ENCODE measurements at places on chromosomes 6 and 20. TPM values are rescaled to one million over a fixed set of nuclear protein-coding genes. Genes with fewer than 3 reads are reported as not detected.
A peak's percentile ranks its signal among the peaks of the same experiment; 100 is the strongest.

DNA sequence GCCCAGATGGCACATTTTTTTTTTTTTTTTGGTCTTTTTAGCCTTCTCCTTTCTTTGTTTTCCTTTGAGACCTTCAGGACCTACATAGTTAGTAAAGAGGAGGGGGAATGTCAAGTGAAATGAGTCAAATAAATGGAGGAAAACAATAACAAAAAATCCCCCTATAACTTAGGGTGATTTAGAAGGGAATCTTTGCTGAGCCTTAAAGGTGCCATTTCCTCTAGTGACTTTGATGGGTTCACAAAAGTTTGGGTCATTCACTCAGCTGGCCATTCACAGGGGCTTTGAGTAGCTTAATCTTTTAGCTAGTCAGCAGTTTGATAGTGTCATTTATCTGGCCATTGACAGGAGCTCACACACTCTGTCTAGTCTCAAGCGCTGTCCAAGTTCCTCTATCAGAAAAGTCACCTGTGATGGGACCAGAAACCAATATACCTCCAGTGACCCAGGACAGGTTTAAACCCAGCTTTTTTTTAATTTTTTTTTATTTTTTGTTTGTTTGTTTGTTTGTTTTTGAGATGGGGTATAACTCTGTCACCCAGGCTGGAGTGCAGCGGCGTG, 275.1 kb upstream of the PRDM1 start:
- DNase-seq: no peak

DNA sequence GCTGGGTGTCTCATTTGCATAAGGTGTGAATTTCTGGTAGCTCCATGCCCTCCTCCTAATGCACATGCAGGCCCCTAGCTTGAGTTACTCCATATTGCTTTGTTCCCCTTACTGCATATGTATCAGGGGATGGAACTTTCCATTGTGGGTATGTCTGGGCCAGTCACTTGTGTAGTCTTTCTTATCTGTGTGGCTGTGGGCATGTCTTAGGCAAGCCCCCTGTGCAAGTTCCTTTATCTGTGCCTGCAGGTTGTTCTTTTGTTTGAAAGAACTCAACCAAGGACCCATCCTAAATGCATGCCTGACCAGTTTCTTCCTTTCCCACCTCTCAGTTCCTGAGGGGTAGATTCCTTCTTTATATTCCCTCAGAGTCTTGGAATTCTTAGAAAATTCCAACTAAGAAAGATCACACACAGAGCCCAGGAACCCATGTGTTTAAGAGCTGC, 23.6 kb downstream of the MBOAT1 start:
- DNase-seq: no peak

- DNase-seq: no peak
These were observed 26.8 kb upstream of the TBX18 start for GRCh38 chr6:84791233-84791632.

DNA sequence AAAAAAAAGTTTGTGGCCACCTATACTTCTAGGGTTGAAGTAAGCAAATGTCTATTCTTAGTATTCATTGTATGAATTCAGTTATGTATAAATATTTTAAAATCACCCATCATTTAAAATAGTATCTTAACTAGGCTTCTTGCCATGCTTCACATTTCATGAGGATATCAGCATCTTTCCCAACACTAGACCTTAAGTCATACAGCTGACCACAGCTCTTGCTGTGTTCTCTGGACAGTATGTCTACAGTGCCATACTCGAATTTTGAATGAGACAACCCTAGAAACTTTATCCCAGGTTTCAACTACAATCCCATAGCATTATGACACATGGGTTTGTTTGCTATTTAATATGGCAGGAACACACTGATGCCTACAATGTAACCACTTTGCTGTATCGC, 5.2 kb downstream of the TXNDC5 start:
- no peak for DNase-seq

GRCh38 chr6:11705069-11705468, 73.5 kb downstream of the ADTRP start:
- no peak for DNase-seq

- DNase-seq: no peak
These were observed 39.0 kb upstream of the SLC22A1 start for GRCh38 chr6:160082627-160083026.

DNA sequence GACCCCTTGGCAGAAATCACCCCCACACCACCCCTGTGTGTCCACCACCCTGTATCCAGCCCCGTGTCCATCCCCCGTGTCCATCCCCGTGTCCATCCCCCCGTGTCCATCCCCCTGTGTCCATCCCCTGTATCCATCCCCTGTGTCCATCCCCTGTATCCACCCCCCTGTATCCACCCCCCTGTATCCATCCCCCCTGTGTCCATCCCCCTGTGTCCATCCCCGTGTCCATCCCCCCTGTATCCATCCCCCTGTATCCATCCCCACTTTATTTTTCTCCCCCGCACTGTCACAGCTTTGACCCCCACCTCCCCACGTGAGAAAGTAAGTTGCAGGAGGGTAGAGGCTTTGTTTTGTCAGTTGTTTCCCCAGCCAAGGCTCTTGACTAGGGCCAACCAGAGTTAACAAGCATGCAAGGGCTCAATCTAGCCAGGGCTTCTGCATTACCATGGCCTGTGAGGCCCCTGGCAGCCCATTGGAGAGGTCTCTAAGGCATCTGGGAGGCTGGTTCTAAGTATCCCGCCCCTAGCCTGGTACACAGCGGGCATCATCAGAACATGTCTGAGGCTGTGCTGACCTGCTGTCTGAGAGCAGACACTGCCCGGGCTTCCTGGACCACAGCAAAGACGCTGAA, 18.1 kb upstream of the SIRPA start:
- DNase-seq: peak; percentile 16

GRCh38 chr20:17369506-17369905, 142.7 kb downstream of the PCSK2 start:
- no peak for DNase-seq

DNA sequence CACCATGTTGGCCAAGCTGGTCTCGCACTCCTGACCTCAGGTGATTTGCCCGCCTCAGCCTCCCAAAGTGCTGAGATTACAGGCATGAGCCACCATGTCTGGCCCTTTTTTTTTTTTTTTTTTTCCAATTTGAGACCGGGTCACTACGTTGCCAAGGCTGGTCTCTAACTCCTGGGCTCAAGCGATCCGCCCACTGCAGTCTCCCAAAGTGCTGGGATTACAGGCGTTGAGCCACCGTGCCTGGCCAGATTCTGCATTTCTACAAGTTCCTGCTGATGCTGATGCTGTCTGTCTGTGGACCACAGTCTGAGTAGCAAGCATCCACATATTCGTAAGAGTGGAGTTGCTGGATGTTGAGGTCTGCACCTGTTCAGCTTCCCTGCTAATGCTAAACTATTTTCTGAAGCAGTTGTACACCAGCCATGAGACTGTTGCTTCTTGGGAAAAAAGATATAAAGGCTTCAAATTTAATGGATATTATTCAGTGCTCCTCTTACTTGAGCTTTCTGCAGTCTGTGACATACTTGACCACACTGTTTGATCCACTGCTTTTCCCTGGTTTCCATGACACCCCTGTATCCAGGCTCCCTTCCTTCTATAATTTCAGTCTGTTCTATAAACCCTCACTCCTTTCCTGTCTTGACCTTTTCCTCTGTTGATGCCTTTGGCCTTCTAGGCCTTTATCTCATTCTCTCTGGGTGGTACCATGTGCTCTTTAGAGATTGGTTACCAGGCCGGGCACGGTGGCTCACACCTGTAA, 10.1 kb upstream of the ZBTB12 start:
- no peak for DNase-seq

- DNase-seq: no peak
These were observed 3.9 kb downstream of the ROMO1 start for GRCh38 chr20:35702824-35703695.

- DNase-seq: peak; percentile 4
These were observed 85.2 kb downstream of the VEGFA start for GRCh38 chr6:43855247-43855646.

DNA sequence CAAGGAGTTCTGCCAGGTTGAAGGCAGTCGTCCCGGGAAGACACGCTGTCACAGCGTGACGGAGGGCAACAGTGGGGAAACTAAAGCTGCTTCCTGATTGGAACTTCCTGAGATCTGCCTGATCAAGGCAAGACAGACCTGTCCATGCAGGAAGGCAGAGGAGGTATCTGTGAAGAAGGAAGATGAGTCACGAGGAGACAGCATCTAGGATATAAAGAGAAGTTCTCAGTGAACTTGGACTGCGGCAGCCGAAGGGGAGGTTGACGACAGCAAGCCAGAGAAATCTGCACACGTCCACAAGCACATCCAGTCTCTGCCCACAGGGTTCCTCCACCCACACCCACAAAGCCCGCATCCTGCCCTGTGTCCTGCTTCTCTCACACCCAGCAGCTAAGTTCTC, 38.6 kb downstream of the PREP start:
- DNase-seq: no peak

DNA sequence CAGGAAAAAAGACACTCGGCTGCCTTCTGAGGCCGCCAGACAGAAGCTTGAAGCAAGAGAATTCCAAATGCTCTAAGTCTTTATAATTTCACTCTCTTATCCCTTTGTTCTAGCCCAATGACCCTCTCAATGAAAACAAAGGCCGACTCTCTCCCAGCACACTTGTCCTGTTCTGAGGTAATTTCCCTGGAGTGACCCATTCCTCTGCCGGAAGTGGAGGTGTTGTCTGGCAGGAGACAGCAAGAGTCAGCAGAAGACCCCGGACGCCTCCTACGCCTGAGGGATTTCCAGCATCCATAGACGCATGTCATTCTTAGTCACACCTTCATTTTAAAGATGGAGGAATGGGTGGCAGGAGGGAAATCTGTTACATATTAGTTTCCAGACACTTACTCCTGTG, 110.3 kb downstream of the SOD2 start:
- DNase-seq: no peak

DNA sequence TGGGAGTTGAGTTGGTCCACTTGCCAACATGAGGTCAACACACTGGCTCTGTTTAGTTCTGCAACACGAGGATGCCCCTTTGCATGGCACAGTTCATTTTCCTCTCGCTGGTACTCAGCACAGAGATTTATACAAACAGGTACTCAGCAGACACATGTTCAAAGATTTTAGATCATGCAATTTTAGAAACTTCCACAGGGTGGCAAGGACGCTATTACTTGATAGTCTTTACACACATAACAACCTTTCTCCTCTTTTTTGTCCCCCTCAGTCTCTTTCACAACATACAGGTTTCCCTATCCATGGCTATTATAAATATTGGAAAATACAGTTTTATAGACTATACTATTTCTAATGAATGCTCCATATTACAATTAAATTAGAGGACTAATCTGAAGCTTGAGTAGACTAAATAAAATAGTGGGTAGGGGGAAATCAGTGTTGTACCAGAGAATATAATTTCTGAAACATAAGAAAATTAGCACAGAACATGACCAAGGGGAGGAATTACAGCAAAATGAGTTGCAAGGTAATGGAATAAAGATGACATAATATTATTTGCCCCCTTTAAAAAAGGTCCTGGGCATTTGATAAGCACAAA, 331.8 kb upstream of the BTBD3 start:
- DNase-seq: no peak

- no peak for DNase-seq
These were observed 45.7 kb upstream of the SMIM28 start for GRCh38 chr6:138331984-138332383.

GRCh38 chr20:34242879-34243278, 1.7 kb downstream of the ASIP start:
- DNase-seq: no peak

GRCh38 chr6:169960886-169961611, 209.6 kb downstream of the ERMARD start:
- no peak for DNase-seq

GRCh38 chr20:16158090-16158975, 414.9 kb downstream of the KIF16B start:
- no peak for DNase-seq

DNA sequence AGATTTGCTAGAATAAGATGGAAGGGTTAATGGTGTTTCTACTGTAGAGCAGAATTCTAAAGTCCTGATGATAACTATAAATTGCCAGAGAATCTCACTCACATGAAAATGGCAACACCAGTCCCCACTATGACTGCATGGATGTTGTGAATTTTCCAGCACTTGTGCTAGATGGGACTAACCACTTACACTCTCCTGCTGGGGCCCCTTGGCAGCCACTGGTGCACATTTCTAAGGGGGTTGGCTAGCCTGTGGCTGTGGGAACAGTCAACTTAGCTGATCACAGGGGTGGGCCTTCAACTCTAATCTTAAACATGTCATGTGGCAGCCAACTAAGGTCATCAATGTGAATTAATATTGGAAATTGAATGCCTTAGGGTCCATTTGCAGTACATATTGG, 271.2 kb downstream of the PHACTR1 start:
- DNase-seq: no peak

DNA sequence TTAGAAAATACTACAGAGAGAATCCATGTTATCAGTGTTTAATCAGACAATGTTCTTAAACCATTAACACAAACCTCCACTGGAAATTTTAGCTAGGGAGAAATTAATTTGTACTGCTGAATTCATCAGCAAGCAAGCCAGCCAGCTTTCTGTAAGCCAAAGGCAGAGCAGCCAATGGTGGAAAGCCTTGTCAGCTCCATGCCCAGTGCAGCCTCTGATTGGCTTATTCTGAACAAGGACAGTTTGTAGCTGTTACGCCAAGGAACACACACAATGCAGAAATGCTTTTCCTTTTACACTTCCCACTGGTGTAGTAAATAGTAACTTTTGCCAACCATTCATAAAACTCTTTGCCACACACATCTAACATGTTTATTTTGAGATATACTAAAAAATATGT, 265.0 kb downstream of the TENT5A start:
- DNase-seq: no peak

- no peak for DNase-seq
These were observed 4.9 kb upstream of the DLL1 start for GRCh38 chr6:170295510-170296422.

DNA sequence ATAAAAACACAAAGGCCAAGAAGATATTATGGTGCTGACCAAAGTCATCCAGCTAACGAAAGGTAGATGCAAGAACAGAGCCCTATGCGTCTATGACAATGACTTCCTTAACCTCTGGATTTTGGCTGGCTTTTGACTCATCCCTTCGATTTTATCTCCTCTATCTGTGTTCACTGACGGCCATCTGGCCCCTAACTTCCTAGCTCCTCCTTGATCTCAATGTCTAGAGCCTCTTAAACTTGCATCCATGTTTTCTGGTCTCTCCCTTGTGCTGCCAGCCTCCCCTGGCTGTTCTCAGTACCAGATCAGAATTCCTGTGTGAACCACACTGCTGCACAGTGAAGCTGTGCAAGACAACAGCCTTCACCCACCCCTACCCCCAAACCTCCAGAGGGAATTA, 452.9 kb downstream of the UTRN start:
- no peak for DNase-seq

- no peak for DNase-seq
These were observed 66.0 kb downstream of the SNX5 start for GRCh38 chr20:17902531-17903083.

The SEMG1 gene
- total RNA-seq: not detected

The TRIM10 gene
- total RNA-seq: under 0.01 TPM

The DTNBP1 gene
- 17.5 TPM for total RNA-seq

The ZFP57 gene
- total RNA-seq: 1.9 TPM

The TNFRSF6B gene
- total RNA-seq: 0.54 TPM

The GRM1 gene
- total RNA-seq: under 0.01 TPM

The SPDEF gene
- under 0.01 TPM for total RNA-seq

The NKAIN4 gene
- not detected for total RNA-seq

The CCM2L gene
- total RNA-seq: not detected

The TULP1 gene
- not detected for total RNA-seq

The POU5F1 gene
- total RNA-seq: not detected

The MAS1 gene
- under 0.01 TPM for total RNA-seq

The ACTL10 gene
- 6.2 TPM for total RNA-seq

The FBXL4 gene
- 14.0 TPM for total RNA-seq

The MOG gene
- total RNA-seq: not detected

The COX7A2 gene
- 49.3 TPM for total RNA-seq
